ENCODE measurements at places on chromosomes 16 and 17. TPM values are rescaled to one million over a fixed set of nuclear protein-coding genes. Genes with fewer than 3 reads are reported as not detected.

The C17orf113 gene
- total RNA-seq: 0.62 TPM

The PITPNM3 gene
- total RNA-seq: 7.1 TPM

The CD300LG gene
- not detected for total RNA-seq

The PRDM7 gene
- not detected for total RNA-seq

The SSTR5 gene
- total RNA-seq: 0.51 TPM

DNA sequence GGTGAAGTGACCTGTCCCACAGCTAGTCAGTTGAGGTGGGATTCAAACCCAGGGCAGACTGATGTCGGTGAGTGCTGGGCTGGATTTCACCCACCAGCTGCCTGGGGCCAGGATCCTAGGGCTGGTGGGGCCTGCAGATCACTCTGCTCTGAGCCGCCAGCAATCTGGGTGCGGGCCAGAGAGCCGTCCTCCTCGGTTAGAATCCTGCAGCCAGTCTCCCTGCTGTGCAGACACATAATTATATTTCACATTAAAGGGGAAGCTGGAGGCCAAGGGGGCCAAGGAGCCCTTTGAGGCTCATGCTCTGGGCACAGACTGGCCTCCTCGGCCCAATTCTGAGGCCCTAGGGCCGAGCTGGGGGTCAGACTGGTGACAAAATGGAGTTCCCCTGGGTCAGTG, 996 bp upstream of the KCNJ12 start:
- no peaks in the 10 kb centered on the region for H3K27me3 ChIP-seq
- peaks cover 12% of the 10 kb centered on the region for H3K4me1 ChIP-seq
- H3K4me3 ChIP-seq: no peak overlapping the region
- DNase-seq: no peak

DNA sequence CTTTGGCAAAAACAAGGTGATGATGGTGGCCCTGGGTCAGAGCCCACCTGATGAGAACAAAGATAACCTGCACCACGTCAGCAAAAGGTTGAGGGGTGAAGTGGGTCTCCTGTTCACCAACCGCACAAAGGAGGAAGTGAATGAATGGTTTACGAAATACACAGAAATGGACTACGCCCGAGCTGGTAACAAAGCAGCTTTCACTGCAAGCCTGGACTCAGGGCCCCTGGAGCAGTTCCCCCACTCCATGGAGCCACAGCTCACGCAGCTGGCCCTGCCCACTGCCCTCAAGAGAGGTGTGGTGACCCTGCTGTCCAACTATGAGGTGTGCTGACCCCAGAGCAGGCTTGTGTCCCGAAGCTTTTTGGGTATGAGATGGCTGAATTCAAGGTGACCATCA, 29.7 kb upstream of the DLX4 start:
- H3K27me3 ChIP-seq: peaks cover 44% of the 10 kb centered on the region
- no peaks in the 10 kb centered on the region for H3K4me1 ChIP-seq
- DNase-seq: no peak
- H3K27ac ChIP-seq: no peak overlapping the region
- H3K36me3 ChIP-seq: no peaks in the 10 kb centered on the region

DNA sequence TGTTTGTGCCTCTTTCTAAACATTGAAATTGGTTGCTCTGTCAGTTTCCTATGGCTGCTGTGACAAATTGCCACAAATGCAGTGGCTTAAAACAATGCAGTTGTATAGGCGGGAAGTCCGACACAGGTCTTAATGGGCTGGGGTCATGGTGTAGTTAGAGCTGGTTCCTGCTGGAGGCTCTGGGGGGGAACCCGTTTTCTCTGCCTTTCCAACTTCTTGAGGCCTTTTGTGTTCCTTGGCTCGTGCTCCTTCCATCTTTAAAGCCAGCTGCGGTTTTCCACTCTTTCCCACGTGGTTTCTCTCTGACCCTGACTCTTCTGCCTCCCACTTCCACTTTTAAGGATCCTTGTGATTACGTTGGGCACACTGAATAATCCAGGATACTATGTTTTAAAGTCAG, 12.5 kb downstream of the EPN2 start:
- peak overlapping the region; percentile 76 for H3K27ac ChIP-seq
- DNase-seq: no peak

- no peak overlapping the region for H3K4me3 ChIP-seq
- no peaks in the 10 kb centered on the region for H3K36me3 ChIP-seq
- no peaks in the 10 kb centered on the region for H3K4me1 ChIP-seq
- no peak overlapping the region for H3K27ac ChIP-seq
- no peak for DNase-seq
These were observed 1.6 kb downstream of the CA7 start for GRCh38 chr16:66845791-66846221.

- H3K36me3 ChIP-seq: no peaks in the 10 kb centered on the region
- DNase-seq: no peak
- H3K27me3 ChIP-seq: no peaks in the 10 kb centered on the region
- no peaks in the 10 kb centered on the region for H3K4me1 ChIP-seq
- no peak overlapping the region for H3K4me3 ChIP-seq
These were observed 41.5 kb downstream of the RPTOR start for GRCh38 chr17:80585890-80586845.
